GM04503 (cell line): ENCODE measurements at places on chromosomes 7 and 10.

DNA sequence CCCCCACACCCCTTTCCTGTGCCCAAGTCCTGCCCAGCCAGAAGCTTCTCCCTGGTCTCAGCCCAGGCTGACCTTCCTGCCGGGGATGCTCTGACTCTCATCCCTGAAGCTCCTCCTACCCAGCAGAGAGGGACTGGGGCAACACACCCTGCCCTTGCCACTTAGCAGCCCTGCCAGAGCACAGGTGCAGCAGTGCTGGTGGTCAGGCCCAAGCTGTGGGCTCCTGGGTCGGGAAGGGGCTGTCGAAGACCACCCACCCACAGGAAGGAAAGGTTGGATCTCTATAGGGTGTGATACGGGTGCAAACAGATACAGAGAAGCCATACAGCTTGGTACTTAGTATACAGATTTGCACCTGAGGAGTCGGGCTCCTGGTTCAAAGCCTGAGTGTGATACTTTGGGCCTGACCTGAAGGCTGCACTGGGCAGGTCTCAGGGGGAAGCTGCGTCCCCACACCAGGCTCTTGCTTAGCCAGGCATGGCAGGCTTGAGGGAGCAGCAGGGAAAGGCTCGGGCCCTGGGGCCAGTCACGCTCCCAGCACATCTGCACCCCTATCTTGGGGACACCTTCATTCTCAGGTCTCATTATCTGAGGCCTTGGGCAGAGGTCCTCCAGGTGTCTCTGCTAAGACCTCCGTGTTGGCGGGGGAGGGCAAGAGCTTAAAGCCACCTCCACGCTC is 47.3 kb downstream of the TCERG1L start:
- no peak for DNase-seq

DNA sequence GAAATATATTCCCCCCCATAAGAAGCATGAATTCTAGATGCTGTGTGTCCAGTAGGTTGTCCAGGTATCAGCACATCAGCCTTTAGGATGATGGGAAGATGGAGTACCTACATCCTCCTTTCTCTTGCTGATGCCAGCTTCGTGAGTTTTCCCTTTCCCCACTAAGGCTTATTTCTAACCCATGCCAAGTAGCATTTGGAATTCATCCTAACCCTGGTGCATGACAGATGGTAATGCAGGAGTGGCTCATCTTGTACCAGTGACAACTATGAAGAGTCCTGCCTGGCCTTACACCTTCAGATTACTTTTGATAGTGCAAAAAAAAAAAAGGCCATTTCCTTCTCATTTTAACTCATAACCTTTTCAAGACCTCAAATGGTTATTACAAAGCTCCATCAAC is 58.7 kb downstream of the ARHGAP21 start:
- no peak for DNase-seq

DNA sequence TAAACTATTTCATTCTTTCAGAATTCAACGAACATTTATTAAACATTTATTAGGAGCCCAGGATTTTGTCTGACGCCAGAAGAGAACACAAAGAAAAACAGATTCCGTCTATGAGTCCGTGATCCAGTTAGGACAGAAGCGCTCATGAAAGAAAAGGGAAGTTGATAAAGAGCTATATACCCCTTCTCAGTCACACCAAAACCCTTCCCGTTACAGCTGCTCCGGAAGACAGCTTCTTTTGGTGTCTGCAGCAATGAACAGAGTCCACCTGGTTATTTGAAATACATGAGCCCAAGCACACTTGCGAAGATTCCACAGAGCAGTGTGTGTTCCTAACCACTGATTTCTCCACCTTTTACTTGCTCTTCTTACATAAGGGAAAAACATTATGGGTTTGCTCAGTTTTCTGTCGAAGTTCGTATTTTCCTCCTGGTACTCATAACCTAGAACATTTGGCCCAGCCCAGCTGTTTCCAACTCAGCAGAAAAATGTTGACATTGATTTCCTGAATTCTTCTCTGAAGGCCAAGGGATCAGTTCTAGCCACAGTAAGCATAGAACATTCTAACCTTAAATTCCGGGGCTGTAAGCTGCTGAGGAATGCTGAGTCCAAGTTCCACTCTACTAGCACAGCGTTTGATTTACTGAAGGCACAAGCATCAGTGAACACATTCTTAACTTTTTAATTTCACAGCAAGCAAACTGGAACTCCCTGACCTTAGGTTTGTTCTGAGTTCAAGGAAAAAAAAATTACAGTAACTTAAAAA is 206.5 kb downstream of the SORCS1 start:
- DNase-seq = no peak

DNA sequence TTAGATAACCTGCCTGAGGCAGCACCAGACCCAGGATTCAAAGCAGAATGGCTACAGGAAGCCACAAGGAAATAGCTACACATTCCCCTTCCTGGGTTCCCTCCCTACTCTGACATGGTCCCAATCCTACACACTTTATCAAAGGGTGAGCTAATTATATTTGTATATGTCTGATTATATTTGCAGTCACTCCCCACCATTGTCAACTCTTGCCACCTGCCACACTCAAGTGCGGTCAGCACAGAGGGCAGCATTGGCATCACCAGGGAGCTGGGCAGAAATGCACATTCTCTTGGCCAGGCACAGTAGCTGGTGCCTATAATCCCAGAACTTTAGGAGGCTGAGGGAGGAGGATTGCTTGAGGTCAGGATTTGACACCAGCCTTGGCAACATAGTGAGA is 114.1 kb upstream of the PDLIM1 start:
- DNase-seq = no peak

DNA sequence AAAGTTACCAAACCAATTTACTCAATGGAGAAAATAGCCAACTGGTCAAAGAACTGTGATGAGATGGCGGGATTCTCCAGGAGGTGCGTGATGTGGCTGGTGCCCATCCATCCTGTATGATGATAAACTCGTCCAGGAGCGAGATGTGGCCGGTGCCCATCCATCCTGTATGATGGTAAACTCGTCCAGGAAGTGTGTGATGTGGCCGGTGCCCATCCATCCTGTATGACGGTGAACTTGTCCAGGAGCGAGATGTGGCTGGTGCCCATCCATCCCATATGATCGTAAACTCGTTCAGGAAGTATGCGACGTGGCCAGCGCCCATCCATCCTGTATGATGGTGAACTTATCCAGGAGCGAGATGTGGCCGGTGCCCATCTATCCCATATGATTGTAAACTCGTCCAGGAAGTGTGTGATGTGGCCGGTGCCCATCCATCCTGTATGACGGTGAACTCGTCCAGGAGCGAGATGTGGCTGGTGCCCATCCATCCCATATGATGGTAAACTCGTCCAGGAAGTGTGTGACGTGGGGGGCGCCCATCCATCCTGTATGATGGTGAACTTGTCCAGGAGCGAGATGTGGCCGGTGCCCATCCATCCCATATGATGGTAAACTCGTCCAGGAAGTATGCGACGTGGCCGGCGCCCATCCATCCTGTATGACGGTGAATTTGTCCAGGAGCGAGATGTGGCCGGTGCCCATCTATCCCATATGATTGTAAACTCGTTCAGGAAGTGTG is 496.2 kb downstream of the DNAJB6 start:
- DNase-seq = no peak

DNA sequence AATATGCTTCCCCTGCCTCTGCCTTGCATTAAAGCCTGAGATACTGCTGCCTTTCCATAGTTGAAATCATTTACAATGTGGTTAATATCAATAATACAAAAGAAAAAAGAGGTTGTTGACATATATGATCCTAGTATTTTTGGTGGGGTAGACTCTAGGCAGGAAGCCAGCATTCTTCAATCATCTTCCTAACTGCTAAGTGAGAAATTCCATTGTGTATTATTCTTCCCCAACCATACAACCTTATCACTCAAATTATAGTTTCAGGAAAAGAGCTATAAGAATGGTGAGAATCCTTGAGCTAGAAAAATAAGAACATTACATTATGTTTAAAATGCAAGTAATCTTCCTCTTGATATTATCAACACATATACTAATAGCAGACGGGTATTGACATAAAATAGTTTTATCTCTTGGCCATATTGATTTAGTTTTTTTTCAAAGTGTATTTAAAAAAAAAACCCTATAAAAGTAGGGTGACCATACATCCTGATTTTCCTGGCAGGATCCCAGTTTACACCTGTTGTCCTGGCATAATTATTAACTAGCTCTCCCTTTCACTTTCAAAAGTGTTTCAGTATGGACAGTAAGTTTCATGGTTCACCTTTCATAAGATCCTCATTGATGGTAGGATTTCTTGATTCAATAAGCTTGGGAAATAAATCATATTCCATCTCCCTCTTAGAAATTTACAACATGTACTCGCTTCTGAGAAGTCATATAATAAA is 33.4 kb upstream of the WASL start:
- no peak for DNase-seq

- DNase-seq = peak; percentile 61
These were observed 178.5 kb downstream of the NRP1 start for GRCh38 chr10:33155720-33156638.

- no peak for DNase-seq
These were observed 49.0 kb upstream of the TMEM72 start for GRCh38 chr10:44862006-44862751.

DNA sequence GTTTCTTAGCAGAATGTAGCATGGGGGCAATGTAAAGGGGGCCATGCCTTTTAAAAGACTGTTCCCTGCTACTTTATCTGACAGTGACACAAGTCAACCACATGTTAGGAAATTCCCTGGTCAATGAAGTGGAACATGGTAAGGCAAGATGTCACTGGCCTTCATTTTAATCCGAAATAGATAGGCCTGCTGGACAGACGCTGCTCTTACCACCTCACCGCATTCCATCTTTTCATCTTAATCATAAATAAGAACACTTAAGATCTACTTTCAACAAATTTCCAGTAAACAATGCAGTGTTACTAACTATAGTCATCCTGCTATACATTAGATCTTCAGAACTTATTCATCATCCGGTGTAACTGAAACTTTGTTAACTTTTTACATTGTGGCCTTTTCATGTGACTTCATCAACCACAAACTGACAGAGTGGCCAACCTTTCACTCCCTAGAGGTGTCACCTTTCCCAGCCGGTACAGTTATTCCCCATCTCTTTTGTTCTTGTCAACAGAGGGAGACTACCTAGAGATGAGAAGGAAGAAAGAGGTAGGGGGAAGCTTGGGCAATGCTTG is 15.6 kb downstream of the ASB4 start:
- no peak for DNase-seq

- DNase-seq = no peak
These were observed 82.5 kb downstream of the TMEM168 start for GRCh38 chr7:112707655-112708054.

GRCh38 chr10:21912625-21913024 is 90.9 kb downstream of the DNAJC1 start:
- DNase-seq = no peak

GRCh38 chr10:61902445-61903220 is 1.1 kb downstream of the ARID5B start:
- DNase-seq = no peak

- DNase-seq = no peak
These were observed 16.2 kb upstream of the PRR15 start for GRCh38 chr7:29547421-29547820.
